ENCODE measurements at places on chromosomes 13 and 19. TPM values are rescaled to one million over a fixed set of nuclear protein-coding genes. Genes with fewer than 3 reads are reported as not detected.
A peak's percentile ranks its signal among the peaks of the same experiment; 100 is the strongest.

- DNase-seq, result no peak
Observed at GRCh38 chr13:23074075-23074828, 106.5 kb upstream of the SGCG start.

The CALR3 gene
- polyA plus RNA-seq, result not detected

The C19orf33 gene
- 54.0 TPM for polyA plus RNA-seq

DNA sequence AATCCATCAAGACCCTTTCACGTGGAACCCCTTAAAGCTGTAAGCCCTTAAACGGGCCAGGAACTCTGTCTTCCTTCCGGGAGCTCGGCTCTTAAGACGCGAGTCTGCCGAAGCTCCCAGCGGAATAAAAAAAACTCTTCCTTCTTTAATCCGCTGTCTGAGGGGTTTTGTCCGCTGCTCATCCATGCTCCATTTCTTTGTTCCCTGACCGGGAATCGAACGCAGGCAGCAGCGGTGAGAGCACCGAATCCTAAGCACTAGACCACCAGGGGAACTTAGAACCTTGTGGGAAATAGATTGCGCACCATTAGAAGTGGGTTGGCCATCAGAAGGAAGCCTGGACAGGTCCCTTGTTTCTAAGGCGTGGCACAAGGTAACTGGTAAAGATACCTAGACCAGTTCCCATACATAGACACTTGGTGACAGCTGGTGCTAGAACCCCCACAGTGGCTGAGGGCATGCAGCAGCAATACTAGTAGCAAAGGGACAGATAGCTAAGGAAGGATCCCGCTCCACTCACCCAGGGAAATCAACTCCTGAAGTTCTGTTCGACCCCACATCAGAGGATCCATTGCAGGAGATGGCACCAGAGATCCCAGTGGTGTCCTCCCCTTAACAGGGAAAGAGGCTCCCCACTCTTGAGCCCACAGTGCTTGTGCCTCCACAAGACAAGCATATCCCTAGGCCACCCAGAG, 1.5 kb upstream of the RGCC start:
- no peak for DNase-seq

DNA sequence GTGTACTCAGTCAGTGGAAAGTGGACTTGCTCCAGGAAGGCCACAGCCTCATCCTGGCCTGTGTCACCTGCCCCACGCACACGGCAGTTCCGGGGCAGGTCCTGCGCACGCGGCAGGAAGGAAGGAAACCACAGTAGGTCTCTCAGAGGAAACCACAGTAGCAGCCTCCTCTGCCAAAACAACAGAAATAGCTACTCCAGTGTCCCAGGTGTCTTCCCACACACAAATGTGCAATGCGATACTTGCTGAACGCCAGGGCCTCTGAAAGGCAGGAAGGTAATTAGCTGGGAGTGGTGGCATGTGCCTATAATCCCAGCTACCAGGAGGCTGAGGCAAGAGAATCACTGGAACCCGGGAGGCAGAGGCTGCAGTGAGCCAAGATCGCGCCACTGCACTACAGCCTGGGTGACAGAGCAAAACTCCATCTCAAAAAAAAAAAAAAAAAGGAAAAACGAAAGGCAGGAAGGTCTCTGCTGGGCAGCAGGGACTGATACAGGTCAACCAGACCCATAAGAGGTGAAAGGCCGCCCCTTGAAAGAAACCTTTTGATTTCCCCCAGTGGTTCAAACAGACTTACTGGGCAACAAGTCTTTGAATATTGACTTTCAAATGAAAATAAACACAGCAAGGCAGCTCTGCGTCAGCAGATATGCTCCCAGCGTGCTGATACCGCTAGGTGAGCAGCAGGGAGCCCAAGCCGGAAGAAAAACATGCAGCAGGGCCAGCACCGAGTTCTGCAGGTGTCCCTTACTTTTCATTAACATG, 49.5 kb downstream of the CRYL1 start:
- DNase-seq, result no peak

GRCh38 chr13:70042193-70042592, 65.4 kb upstream of the ATXN8OS start:
- DNase-seq, result no peak

GRCh38 chr13:72851678-72852014, 69.7 kb downstream of the PIBF1 start:
- DNase-seq, result no peak

GRCh38 chr19:12093777-12094176, 29.2 kb downstream of the ZNF844 start:
- no peak for DNase-seq

DNA sequence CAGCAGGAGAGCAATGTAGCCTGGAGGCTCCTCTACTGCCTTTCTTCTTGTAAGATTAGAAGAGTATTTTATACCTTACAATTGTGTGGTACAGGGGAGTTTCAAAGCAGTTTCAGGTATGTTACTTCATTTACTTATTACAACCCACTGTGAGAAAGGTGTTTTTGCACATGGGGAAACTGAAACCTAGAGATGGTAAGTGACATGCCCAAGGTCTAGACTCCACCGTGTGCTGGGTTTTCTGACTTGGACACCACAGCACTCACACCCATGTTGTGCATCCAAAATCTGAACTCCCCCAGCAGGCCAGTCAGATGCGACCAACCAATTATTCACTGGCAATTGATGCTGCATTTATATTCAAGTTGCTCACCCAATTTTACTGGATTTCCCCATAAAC, 22.8 kb downstream of the ERICH6B start:
- DNase-seq, result no peak

The ATXN8OS gene
- not detected for polyA plus RNA-seq

DNA sequence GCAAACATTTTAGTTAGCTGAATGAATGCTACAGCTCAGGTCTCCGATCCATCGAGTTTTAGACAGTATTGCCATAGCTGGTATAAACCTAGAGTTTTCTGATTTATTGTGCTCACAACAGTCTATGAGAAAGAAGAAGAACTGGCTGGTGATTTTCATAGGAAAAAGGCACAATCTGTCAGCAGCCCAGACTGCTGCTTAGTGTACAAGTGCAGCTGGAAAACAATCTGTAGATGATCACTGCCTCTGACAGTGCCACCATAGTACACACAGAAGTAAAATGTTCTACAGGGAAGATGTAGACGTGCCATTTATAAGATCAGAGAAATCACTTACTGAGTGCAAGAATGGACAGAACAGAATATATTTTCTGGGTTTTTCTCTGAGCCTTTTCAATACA, 48.4 kb downstream of the MYO16 start:
- DNase-seq, result no peak

- DNase-seq, result peak; percentile 6
Observed at GRCh38 chr13:36530861-36531590, 98.7 kb downstream of the CCNA1 start.

- DNase-seq, result no peak
Observed at GRCh38 chr19:2575734-2576481, 100.0 kb downstream of the GADD45B start.

The DLL3 gene
- 0.89 TPM for polyA plus RNA-seq

GRCh38 chr13:21383090-21383489, 76.0 kb downstream of the ZDHHC20 start:
- no peak for DNase-seq

- DNase-seq, result no peak
Observed at GRCh38 chr19:18899624-18900560, 3.9 kb upstream of the CERS1 start.

GRCh38 chr13:101520672-101521071, 68.2 kb downstream of the ITGBL1 start:
- peak; percentile 48 for DNase-seq

The KLHL1 gene
- polyA plus RNA-seq, result not detected

DNA sequence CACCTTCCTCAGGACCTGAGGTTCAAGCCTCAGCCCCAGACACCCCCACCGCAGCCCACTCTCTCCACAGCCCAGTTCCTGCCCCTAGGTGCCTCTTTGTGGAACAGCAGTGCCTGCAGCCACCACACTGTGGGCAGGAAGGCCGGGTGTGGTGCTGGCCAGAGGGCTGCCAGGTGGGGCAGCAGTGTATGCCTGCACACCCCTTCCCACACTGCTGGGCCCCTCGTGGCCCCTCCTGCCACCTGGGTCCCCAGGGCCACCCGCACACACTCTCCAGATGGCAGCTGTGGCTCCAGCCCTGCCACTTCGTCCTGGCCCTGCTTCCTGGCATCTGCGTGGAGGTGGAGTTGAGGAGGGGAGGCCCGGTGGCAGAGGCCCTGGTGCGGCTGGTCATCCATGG, 35.1 kb downstream of the HPN start:
- no peak for DNase-seq

GRCh38 chr19:29667901-29668341, 2.7 kb downstream of the PLEKHF1 start:
- DNase-seq, result no peak

The SGCG gene
- polyA plus RNA-seq, result 0.21 TPM

- no peak for DNase-seq
Observed at GRCh38 chr19:46391296-46392251, 21.8 kb downstream of the CCDC8 start.

The FCAR gene
- polyA plus RNA-seq, result not detected

GRCh38 chr19:31890230-31890629, 455.2 kb upstream of the ZNF507 start:
- DNase-seq, result no peak

DNA sequence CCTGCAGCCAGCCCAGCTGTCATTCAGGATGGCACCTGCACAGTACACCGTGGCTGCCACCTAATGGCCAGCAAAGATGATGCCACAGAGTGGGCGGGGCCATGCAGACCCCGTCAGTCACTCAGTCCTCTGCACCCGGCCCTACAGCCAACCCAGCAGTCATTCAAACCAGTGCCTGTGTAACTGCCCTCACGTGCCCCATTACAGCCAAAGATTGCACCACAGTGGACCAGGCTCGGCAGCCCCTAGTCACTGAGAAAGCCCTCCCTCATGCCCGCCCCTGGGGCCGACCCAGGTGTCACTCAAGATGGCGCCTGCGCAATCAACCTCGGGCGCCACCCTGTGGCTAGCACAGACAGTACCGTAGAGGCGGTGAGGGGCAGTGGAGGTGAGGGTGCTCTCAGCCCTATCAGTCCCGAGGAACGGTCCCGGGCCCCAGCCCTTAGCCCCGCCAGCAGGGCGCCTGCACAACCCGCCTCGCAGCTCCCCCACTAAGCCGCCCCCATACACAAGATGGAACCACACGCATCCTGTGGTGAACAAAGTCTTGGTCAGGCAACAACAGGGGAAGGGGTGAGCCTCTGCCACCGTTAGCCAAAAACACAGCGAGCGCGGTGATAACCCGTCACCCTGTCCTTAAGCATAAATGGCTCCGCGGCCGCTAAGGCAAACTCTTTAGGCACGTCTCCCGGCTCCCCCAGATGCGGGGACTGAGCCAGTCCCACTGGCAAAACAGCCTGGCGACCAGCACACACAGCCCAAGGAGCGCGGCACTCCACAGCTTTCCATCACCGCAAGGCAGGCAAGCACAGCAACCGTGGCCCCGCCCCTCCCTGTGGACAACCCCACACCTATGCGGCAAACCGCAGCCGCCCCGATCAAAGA, 2.3 kb downstream of the PEG3 start:
- no peak for DNase-seq

DNA sequence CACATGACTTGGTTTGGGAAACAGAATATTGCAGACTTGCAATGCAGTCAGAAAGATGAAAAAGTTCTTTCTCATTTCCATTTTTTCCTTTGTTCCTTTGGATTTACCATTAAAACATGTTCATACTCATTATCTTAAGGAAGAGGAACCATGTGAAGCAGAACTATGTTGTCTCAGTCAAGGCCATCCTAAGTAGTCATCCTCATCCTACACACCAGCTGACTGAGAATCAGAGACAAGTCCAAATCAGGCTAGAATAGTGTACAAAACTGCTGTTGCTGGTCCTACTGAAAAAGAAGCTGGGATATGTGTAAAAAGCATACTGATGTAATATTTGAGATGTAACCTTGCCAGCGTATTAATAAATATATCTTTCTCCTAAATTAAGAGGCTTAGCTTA, 433.4 kb downstream of the SLITRK5 start:
- DNase-seq, result no peak

The BSPH1 gene
- not detected for polyA plus RNA-seq

DNA sequence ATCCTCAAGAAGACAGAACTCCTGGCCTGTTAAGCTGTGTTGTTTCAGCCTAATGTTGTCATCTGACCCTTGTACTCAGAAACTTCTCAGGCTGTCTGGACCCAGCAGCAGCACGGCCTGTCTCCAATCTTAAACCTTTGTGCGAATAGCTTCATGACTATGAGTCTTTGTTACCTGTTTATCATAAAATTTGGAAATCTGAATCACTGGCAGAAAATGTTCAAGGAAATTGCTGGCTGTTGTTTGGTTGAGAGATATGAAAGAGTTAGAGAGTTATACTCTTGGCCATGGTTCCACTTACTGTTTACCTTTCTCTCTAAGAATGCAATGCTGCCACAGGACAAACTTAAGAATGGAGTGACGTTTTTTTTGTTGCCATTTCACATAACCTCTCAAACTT, 59.6 kb downstream of the EFNB2 start:
- DNase-seq, result peak; percentile 80

GRCh38 chr19:15618321-15618720, 3.3 kb downstream of the CYP4F8 start:
- DNase-seq, result no peak

The CD33 gene
- polyA plus RNA-seq, result not detected

DNA sequence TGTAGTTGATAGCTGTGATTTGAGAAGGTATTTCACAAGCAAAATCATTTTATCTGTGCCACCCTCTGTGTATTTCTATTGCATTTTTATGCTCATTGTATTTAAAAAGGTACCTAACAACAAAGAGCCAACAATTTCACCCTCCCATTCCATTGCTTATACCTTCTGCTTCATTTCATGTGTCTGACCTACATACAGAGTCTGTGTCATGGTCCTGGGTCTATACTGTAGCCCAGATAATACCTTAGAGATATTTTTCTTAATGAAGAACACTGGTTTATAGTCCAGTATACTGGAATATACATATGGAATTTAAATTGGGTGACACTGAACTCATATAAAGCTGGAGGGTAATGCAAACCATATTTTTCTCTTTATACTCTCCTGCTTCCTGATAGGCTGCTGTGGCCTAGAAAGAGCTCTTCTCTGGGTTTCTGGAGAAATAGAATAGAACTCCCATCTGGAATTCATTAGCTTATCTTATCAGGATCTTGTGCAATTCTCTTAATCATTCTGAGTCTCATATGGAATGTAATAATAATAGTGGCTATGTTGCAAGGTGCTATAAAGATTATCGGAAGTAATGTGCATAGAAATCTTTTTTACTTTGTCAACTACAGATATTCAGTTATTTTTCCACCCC, 31.8 kb upstream of the SPART start:
- no peak for DNase-seq

The TEX26 gene
- not detected for polyA plus RNA-seq

DNA sequence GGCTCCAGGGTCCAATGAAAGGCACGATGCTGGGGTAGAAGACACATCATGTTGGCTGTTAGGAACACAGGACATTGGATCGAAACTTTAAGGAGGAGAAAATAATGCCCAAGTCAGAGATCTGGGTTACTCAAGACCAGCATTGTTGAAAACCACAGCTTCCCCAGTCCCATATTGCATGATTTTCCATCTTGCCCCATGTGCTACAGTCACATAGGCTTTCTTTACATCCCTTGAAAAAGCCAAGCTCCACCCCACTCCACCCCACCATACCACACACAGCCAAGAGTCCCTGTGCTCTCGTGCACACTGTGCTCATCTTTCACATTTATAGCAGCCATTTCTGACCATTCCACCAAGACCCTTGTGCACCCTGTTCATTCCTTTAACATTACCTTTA, 636.2 kb downstream of the DIAPH3 start:
- DNase-seq, result no peak

GRCh38 chr13:100789025-100789424, 114.4 kb upstream of the TMTC4 start:
- DNase-seq, result no peak

The CFD gene
- polyA plus RNA-seq, result 0.53 TPM

GRCh38 chr19:28393574-28394336, 819.2 kb downstream of the UQCRFS1 start:
- no peak for DNase-seq

- DNase-seq, result no peak
Observed at GRCh38 chr13:73580513-73581267, 521.9 kb downstream of the KLF5 start.
